ENCODE measurements at places on chromosomes 16 and 17.

DNA sequence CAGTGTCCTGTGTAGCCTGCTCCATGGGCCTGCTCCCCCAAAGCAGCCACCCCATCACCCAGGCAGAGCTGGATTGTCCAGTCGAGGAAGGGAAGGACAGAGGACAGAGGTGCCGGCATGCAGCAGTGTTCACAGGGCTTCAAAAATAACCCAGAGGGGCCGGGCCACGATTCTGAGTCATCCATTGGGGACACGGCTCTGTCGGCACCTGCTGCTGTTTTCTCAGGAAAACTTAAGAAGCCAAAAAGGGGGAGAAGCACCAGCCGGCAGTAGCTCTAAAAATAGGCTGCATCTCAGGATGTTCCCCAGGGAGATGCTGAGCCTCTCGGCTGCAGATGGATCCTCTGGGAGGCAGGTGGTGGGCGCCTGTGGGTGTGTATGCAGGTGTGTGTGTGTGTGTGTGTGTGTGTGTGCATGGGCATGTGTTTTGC is 1.6 kb downstream of the CA7 start:
- no peak for DNase-seq

GRCh38 chr17:78124081-78124835 is 4.3 kb downstream of the TMC6 start:
- no peak for DNase-seq

- DNase-seq = no peak
Measured at GRCh38 chr17:3739422-3740124, 15.9 kb downstream of the HASPIN start.

- peak; percentile 100 for DNase-seq
Measured at GRCh38 chr17:42388381-42389134, at the start of gene STAT3. TSS of gene STAT3 (minus strand) at chr17:42388442. CDS start at chr17:42348516, 39,926 bp downstream.

DNA sequence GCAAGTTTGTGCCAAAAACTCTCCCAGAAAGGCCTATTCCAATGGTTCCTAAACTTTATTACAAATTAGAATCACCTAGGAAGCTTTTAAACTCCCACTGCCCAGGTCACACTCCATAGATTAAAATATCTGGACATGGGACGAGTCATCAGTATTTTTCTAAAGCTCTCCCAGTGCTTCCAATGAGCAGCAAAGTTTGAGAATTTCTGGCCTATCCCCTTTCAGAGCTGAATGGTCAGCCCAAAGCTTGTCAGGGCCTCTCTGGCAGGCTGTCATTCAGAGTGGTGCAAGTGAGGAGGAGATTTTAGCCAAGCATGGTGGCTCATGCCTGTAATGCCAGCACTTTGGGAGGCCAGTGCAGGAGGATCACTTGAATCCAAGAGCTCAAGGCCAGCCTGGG is 2.4 kb downstream of the BCL6B start:
- DNase-seq = no peak

DNA sequence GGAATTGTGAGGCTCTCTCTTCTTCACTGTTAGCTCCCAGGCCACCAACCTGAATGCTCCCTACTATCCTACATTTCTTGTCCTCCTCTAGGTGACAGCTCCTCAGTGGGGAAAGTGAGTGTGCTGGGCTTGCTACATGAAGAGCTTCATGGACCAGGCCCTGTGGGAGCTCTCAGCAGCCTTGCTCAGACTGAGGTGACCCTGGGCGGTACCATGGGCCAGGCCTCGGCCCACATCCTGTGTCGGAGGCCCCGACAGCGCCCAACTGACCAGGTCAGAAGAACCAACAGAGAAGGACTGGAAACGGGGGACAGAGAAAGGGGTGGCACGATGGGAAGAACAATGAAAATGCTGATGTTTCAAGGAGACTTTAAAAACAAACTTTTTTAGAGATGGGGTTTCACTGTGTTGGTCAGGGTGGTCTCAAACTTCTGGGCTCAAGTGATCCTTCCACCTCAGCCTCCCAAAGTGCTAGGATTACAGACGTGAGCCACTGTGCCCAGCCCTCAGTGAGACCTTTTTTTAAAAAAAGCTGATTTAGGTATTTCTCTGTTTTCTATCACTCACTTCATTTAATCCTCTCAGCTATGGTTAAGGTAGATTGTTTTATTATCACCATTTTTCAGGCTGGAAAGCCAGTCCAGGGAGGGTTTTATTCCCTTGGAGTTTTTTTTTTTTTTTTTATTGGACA is 4.9 kb downstream of the ELP5 start:
- no peak for DNase-seq

- peak; percentile 67 for DNase-seq
Measured at GRCh38 chr16:21301168-21301894, 23.2 kb upstream of the CRYM start.

- no peak for DNase-seq
Measured at GRCh38 chr17:78986649-78987328, 7.1 kb upstream of the LGALS3BP start.

- peak; percentile 49 for DNase-seq
Measured at GRCh38 chr17:7855660-7856010, 769 bp downstream of the TMEM88 start.

- DNase-seq = peak; percentile 61
Measured at GRCh38 chr16:3266873-3267537, 10.6 kb upstream of the MEFV start.

DNA sequence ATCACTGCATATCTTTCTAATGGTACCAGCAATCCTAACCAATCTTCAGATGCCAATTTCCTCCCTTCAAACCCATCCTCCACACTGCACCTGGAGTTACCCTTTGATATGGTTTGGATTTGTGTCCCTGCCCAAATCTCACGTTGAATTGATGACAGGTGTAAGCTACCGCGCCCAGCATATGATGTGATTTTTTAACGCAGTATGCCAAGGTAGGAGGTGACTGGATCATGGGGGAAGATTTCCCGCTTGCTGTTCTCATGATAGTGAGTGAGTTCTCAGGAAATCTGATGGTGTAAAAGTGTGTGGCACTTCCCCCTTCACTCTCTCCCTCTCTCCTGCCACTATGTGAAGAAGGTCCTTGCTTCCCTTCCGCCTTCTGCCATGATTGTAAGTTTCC is 57.0 kb downstream of the TOX3 start:
- no peak for DNase-seq

DNA sequence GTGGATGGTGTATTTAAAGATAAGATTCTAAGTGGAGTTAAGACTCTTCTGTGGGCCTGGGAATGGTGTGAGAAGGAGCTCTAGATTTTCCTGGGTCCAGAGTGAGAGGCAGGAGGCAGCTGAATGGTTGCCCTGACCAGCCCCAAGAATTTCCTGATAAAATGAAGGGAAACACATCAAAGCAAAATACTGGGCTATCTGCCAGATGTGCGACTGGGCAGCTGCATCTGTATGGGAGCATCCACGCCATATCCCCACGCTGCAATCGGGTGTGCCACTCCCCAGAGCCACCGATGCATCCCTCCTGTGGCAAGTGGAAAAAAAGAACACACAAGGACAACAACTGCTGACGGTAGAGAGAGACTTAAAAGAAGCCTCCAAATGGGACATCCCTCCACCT is 84.3 kb upstream of the COX10 start:
- DNase-seq = no peak

GRCh38 chr17:79799174-79799537 is 2.3 kb upstream of the CBX8 start:
- DNase-seq = no peak

GRCh38 chr16:17222871-17223401 is 247.8 kb downstream of the XYLT1 start:
- peak; percentile 25 for DNase-seq
